ENCODE measurements at places on chromosomes 6 and 20.

DNA sequence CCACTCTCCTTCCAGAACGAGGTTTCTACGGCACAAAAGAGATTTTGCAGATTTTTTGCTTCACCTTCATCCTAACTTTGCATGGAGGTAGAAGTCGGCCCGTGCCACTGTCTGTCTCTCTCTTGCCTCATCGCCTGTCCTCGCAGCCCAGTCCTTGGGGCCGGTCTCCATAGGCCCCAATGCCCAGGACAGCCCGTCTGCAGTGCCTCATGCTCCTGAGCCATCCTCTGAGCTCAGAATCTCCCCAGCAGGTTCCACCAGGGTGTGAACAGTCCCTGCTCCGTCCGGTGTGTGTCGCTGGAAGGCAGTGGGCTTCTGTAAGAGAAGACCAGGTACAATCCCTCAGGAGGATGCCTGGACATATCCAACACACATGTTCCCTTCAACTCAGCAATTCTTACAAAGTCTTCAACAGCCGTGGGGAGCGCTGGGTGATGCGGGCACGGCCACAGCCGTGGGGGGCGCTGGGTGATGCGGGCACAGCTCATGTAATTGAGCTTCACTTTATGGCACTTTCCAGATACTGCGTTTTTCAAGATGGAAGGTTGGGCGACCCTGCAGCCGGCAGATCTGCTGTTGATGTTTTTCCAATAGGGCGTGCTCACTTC lies 231.9 kb downstream of the DLL1 start:
- DNase-seq = no peak

- DNase-seq = no peak
Measured at GRCh38 chr20:20201639-20202038, 149.3 kb downstream of the CFAP61 start.

DNA sequence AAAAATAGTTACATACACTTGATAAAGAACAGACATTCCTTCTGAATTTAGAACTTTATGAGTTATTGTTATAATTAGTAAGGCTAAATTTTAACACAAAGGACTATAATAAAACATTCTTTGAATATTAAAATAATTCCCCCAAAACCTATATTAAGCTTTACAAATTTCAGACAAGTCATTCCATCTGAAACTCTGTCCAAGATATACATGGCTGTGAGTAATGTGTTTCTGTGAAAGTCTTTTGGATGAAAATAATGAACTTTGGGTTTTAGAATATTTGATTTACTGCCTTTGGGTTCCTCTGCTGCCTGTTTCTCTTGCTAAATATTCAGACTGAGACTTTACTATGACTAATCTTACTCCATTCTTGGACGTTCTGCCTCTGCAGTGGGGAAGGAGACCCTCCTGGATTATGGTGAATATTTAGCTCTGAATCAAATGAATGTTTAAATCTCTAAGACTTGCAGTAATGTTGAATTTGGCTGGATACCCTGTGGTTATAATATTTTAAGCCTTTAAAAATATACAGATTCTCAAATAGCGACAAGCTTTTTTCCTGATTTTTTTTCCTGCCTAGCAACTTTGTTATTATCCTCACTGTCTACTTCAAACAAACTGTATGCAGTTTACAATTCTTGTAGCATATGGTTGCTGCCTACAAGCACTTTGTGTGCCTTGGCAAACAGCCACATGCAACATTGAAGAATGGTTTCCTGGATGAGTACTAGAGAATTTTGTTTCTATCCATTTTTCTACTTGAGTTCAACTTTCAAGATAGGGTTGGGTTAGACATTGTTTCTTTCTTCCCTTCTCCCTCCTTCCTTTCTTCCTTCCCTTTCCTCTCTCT lies 51.4 kb downstream of the TXLNB start:
- peak; percentile 91 for DNase-seq

GRCh38 chr6:33915134-33915533 lies 111.3 kb upstream of the MLN start:
- no peak for DNase-seq

GRCh38 chr6:17923401-17923863 lies 64.0 kb downstream of the KIF13A start:
- DNase-seq = no peak

- DNase-seq = no peak
Measured at GRCh38 chr20:51470907-51471411, 71.6 kb downstream of the NFATC2 start.

- no peak for DNase-seq
Measured at GRCh38 chr6:104630955-104631354, 228.8 kb downstream of the HACE1 start.

- no peak for DNase-seq
Measured at GRCh38 chr20:4022386-4023286, 7.3 kb upstream of the RNF24 start.

DNA sequence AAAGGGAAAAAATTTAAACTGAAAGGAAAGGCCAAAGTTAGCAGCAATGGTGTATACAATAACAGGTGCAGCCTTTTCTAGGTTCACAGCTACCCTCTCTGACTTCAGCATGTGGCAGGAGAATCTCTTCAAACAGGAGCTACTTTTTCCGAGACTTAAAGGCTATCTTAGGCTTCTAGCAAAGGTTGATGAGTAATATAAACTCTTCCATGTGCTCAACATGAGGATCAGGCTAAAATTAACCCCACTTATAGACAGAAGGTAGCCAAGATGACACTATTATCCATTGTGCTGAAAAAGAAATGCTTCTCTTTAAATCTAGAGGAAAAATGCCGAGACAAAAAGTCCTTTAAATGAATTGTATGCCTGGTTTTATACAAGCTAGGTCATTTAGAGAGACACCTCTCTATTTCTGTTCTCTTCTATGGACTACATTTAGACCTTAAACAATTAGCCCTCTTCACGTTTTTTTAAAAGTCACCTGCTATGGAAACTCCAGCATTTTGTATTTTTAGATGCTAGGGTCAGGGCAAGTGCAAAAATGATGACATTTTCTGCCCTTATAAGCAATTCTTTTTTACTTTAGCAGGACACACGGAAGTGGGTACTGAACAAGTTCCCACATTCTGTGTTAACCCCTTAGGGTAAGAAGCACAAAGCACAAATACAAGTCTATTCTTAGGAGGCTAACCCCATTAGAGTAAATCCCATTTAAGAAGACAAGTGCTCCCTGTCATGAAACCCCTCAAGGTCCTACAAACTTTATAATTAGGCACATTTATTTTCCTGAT lies 216.8 kb upstream of the CITED2 start:
- DNase-seq = no peak

DNA sequence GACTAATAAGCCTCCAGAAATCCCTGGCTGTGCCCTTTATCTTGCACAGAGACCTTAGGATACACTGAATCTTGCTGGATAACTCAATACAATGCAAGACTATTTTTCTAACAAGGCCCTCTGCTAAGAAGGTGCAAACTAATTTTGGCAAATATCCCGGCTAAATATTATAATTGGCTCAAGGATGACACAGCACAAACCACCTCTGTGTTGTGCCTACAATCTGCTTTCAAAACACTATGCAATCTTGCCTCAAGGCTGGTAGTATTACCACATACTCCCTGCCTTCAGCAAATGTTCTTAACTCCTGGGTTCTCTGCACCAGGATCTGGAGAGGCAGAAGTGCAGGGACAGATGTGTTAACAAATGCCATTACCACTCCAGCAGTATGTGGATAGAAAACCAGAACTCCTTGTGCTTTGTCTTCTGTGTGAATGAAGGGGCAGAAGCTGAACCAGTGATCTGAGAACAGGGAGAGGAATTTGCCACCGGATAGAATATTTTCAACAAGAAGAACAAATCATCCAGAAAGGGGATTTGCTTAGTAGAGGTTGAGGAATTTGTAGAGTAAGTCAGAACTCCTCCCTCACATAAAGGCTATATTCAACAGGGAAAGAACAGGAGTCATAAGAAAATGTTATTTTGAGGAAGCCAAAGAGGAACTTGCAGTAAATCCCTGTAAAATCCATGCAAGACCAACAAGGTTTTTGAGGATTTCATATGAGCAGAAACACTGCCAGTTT lies 74.1 kb upstream of the SLC4A11 start:
- peak; percentile 87 for DNase-seq

All from iris pigment epithelial cell (primary cell).